NCI-H510A (cell line): ENCODE measurements at places on chromosomes 2 and 18.

GRCh38 chr2:182941919-182942318, 75.5 kb upstream of the FRZB start:
- no peak for DNase-seq

DNA sequence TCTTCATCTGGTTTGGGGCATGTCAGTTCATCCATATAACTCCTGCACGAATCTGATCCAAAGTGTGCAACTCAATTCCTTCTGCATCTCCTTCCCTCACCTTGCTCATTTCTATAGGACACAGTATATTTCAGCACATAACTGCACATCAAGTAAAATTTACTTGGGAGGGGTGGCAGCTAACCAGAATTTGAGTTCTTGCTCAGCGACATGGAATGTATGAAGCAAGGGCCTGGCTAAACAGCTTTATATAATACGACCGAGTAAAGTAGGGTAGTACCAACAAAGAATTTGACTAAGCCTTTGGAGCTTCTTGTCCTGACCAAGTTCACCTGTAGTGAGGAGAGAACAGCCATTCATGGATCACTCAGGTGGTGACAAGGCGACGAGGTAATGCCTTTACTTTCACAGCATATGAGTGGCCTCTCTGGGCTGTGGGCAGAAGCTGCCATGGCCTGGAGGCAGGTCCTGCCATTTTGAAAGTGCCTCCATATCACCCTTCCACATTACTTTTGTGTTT, 570.2 kb upstream of the TNP1 start:
- no peak for DNase-seq

DNA sequence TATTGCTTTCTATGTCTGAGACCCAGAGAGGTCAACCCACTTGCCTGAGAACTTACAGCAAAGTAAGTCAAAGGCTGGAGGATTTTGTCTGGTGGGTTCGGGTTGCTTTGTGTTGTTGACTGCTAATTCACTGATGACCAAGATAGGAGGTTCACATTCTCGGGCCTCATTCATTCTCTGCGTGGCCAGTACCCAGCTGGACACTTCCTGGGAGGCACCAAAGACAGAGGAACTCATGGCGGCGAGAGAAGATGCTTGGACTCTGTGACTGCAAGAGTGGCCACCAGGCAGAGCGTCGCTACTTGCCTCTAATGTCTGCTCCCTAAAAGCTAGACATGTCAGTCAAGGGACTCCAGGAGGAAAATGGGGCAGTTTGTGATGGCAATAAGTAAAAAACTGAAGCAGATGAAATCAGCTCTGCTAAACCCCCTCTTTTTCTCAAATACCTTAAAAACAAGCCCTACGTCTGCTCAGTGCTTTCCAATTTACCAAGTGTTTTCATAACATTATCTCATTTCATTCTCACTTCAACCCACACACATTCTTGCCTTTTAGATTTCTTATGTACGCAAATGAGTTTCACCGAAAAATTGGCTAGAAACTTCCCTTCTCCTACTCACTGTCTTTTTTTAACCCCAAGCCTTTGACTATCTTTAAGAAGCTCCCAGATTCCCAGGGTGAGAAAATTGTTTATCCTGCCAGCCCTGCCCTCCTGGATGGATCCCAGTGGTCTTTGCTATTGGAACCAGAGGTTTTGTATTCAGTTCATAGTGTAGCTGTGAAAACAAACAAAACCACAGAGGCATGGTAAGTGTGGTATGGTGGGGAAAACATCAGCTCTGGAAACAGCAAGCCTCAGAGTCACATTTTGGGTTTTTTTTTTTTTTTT, 4.9 kb upstream of the LBH start:
- DNase-seq: no peak

- no peak for DNase-seq
Observed at GRCh38 chr2:4979111-4979510, 713.1 kb upstream of the SOX11 start.

DNA sequence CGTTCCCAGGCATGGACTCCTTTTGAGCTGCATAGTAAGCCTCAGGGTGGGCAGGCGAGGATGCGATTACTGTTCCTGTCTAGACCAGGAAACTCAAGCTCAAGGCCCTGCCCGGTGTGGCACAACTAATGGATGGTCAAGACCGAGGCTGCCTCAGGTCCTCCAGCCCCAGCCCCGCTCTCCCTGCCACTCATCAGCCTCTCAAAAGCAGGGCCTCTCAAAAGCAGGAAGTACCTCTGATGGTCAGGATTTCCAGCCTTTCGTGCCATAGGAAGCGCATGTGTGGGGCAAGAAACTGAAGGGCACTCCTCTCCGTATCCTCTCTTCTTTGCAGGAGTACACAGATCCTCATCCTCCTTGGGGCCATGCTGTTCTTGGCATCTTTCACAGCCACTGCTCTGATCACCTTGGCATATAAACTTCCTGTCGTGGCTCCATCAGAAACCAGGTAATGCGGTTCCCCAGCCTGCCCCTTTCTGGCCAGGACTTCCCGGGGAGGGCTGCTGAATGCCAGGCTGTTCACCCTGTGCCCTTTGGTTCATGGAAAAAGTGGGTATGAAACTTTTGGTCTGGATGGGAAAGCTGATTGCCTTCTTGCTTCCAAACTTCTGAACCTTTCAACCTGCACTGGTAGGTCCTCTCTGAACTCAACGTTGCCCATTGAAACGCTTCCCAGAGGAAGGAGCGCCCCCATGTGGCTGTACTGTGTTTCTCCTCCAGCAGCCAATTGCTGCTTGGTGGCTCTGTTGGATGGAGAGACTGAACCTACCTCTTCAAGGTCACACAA, 82.8 kb upstream of the SEC11C start:
- peak; percentile 65 for DNase-seq
